ENCODE measurements at places on chromosomes 1 and 21. TPM values are rescaled to one million over a fixed set of nuclear protein-coding genes. Genes with fewer than 3 reads are reported as not detected.

Gene TNFRSF18
- total RNA-seq, result 0.27 TPM

DNA sequence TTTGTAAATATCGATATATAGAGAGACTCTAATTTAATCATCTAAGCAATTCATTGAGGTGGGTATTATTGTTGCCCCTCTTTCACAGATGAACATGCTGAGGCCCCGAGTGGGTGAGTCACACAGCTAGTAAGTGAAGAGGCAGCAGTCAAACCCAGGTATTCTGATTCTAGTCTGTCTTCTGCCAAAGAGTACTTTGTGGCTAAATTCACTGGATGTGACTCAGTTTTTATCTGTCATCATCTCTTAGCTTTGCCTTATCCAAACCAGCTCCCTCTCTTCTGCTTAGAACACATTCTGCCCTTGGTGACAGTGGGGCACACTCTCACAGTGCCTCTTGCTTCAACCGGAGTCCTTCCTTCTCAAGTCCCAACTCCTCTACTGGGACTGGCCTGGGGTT is 11.5 kb downstream of the FCRL5 start:
- H3K4me3 ChIP-seq, result no peak overlapping the region
- DNase-seq, result no peak
- H3K36me3 ChIP-seq, result no peaks in the 10 kb centered on the region
- no peak overlapping the region for H3K27ac ChIP-seq

DNA sequence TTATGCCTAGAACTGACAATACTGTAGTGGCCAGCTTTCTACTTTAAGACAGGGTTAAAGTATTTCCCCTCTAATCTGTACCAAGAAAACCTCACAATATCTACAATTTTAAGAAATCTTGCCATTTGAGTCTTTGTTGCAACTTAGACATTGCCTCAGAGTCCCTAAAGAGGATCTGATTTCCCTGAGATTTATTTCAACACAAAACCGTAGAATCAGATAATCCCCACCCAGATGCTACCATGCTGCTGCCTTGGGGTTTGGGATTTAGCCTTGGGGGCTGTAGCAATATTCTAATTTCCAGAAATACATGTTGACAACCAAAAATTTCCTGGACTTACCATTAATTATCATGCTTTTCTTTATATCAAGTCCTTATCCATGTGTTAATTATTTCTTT is 50.3 kb upstream of the DENND1B start:
- no peaks in the 10 kb centered on the region for H3K27me3 ChIP-seq
- no peak for DNase-seq
- no peaks in the 10 kb centered on the region for H3K36me3 ChIP-seq

DNA sequence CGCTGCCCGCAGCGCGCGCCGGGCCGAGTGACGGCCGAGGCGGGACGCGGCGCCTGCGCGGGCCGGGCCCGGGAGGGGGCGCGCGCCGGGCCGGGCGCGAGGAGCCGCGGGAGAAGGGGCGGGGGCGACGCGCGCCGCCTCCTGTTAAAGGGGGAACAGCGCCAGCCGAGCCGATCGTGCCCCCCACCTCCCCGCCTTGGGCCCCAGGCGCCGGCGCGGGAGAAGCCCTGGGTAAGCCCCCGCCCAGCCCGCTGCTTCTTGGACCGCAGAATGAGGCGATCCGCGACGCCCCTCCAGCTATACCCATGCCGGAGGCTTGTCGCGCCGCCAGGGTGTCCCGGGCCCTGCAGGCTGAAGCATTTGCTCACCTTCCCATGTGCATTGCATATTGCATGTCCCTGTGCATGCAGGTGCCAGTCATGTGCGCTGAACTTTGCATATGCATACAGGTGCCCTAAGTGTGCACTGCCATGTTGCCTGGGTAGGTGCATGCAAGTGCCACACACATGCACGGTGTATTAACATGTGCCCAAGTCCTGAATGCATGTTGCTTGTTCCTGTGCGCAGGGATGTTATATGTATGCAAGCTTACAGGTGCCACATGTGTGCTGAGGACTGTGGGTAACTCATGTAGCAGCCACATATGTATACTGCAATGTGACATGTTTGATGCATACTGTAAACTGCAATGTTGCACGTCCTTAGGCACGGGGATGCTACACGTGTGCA is at the start of gene ADGRB2:
Gene ADGRB2, minus strand, starts transcription at position 29 of the 729 bp plus-strand sequence. CDS start 7,119 bp downstream, outside the sequence.
- peak; percentile 89 for DNase-seq
- peak within 1 kb of the TSS; percentile 36 for H3K4me3 ChIP-seq
- H3K27ac ChIP-seq, result no peak within 1 kb of the TSS

DNA sequence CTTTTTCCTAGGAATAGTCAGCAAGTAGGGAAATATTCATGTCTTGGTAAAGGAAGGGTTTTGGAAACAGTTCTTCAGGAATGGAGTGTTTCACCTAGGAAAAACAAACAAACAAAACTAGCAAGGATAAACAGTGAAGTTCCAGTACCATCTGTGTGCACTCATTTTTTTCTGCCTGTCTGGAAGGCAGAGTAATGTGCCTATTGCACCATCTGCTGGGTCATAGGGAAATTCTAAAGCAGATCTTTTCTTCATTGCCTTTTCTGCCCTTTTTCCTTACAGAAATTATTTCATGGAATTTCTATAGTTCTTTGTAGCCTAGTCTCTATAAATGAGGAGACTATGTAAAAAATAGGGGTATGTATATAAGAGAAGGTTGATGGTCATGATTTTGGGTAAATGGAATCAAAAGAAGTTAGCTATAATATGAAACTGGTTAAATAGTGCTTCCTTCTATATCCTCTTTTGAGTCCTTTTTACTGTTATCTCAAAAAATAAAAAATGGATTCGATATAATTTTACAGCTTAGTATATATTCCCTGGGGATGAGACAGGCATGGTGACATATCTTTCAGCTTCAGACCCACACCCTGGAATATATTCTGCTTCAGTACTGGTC is 3.4 kb upstream of the HRNR start:
- H3K4me1 ChIP-seq, result no peaks in the 10 kb centered on the region
- no peaks in the 10 kb centered on the region for H3K36me3 ChIP-seq
- no peaks in the 10 kb centered on the region for H3K27me3 ChIP-seq
- DNase-seq, result no peak
- H3K27ac ChIP-seq, result no peak overlapping the region
- no peak overlapping the region for H3K4me3 ChIP-seq

GRCh38 chr21:44722731-44723130 is 11.4 kb upstream of the TSPEAR start:
- H3K27ac ChIP-seq, result no peak overlapping the region
- peaks cover 54% of the 10 kb centered on the region for H3K27me3 ChIP-seq
- H3K4me1 ChIP-seq, result no peaks in the 10 kb centered on the region
- no peaks in the 10 kb centered on the region for H3K36me3 ChIP-seq

- no peak for DNase-seq
- H3K4me3 ChIP-seq, result no peak overlapping the region
- H3K4me1 ChIP-seq, result peaks cover 4% of the 10 kb centered on the region
- H3K36me3 ChIP-seq, result no peaks in the 10 kb centered on the region
- H3K27me3 ChIP-seq, result peaks cover 66% of the 10 kb centered on the region
Observed at GRCh38 chr21:44552136-44552535, 831 bp upstream of the KRTAP10-2 start.

Gene LAMC1
- 0.60 TPM for total RNA-seq

DNA sequence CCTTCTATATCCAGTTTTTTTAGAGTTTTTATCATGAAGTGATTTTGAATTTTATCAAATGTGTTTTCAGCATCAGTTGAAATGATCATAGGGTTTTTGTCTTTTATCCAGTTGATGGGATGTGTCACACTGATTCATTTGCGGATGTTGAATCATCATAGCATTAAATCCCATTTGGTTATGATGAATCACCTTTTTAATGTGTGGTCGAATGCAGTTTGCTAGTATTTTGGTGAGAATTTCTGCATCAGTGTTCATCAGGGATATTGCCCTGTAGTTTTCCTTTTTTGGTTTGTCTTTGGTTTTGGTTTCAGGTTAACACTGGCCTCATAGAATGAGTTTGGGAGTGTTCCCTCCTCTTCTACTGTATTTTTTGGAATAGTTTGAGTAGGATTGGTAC is 80.3 kb downstream of the DIRAS3 start:
- DNase-seq, result no peak
- H3K27ac ChIP-seq, result no peak overlapping the region
- no peaks in the 10 kb centered on the region for H3K36me3 ChIP-seq
- no peak overlapping the region for H3K4me3 ChIP-seq
- no peaks in the 10 kb centered on the region for H3K4me1 ChIP-seq
- H3K27me3 ChIP-seq, result no peaks in the 10 kb centered on the region

DNA sequence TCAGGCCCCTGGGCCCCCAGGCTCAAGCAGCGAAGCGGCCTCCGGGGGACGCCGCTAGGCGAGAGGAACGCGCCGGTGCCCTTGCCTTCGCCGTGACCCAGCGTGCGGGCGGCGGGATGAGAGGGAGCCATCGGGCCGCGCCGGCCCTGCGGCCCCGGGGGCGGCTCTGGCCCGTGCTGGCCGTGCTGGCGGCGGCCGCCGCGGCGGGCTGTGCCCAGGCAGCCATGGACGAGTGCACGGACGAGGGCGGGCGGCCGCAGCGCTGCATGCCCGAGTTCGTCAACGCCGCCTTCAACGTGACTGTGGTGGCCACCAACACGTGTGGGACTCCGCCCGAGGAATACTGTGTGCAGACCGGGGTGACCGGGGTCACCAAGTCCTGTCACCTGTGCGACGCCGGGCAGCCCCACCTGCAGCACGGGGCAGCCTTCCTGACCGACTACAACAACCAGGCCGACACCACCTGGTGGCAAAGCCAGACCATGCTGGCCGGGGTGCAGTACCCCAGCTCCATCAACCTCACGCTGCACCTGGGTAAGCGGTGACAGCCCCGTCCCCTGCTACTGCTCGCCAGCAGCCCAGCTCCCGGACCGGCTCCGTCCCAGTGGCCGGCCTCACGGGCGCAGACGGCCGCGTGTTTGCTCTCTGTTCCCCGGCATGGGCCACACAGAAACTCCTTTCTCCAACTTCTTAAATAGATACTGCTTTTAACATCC is 539 bp downstream of the LAMC1 start:
- peak; percentile 20 for DNase-seq
- peak overlapping the region; percentile 23 for H3K4me3 ChIP-seq

DNA sequence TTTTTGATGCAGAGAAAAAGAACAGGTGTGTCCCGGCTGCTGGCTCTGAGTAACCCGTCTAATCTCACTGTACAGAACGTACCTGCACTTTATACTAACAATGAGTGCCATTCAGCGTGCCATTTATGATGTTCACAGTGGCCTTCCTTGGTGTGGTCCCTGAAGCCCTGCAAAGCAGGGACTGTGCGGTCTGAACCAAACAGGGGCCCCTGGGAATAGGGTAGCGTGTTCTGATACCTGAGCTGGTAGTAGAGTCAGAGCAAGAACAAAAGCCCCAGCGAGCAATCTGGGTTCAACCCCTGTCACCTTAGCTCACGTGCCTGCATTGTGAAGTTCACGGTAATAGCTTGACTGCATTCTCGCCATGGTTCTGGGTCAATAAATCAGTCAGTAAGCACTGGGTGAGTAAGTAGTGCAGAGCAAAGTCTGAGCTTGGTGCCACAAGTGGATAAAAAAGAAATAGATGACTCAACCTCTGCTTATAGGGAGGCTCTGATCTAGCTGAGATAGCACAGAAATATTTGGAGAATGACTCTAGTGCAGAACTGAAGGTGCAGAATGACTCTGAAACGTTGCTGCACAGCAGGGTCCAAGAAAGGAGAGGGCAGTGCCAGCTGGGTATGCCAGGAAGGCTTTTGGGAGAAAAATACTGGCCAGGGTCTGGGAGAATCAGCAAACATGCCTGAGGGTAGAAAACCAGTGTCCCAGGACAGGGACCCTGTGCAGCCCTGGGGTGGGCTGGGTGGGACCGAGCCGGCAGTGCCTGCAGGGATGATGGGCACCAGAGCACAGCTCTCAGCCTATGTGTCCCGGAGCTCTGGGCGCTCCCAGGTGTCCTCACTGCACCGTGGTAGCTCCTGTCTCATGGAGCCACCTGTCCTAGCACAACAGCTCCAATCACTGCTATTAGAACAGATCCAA is 125.9 kb downstream of the RHOU start:
- H3K4me3 ChIP-seq, result no peak overlapping the region
- H3K36me3 ChIP-seq, result no peaks in the 10 kb centered on the region

- H3K27ac ChIP-seq, result peak overlapping the region; percentile 60
- no peaks in the 10 kb centered on the region for H3K27me3 ChIP-seq
- no peaks in the 10 kb centered on the region for H3K36me3 ChIP-seq
- DNase-seq, result peak; percentile 71
Observed at GRCh38 chr1:91804546-91805023, 81.4 kb downstream of the TGFBR3 start.

Gene MXRA8
- 9.1 TPM for total RNA-seq

Gene ATAD3C
- total RNA-seq, result 0.60 TPM

- H3K27ac ChIP-seq, result no peak overlapping the region
- DNase-seq, result no peak
- peaks cover 43% of the 10 kb centered on the region for H3K4me1 ChIP-seq
- H3K36me3 ChIP-seq, result no peaks in the 10 kb centered on the region
- peaks cover 30% of the 10 kb centered on the region for H3K27me3 ChIP-seq
Observed at GRCh38 chr1:6129313-6129712, 50.8 kb downstream of the CHD5 start.

GRCh38 chr1:89429062-89429461 is 65.2 kb downstream of the GBP6 start:
- H3K27ac ChIP-seq, result no peak overlapping the region
- no peaks in the 10 kb centered on the region for H3K4me1 ChIP-seq
- no peaks in the 10 kb centered on the region for H3K27me3 ChIP-seq
- no peak overlapping the region for H3K4me3 ChIP-seq

GRCh38 chr1:192980856-192981255 is 78.3 kb downstream of the UCHL5 start:
- H3K27me3 ChIP-seq, result no peaks in the 10 kb centered on the region
- no peak overlapping the region for H3K4me3 ChIP-seq
- DNase-seq, result no peak
- no peaks in the 10 kb centered on the region for H3K36me3 ChIP-seq
- no peaks in the 10 kb centered on the region for H3K4me1 ChIP-seq

- no peaks in the 10 kb centered on the region for H3K4me1 ChIP-seq
- H3K27ac ChIP-seq, result no peak overlapping the region
- peaks cover 29% of the 10 kb centered on the region for H3K27me3 ChIP-seq
Observed at GRCh38 chr1:41773144-41773591, 145.6 kb downstream of the HIVEP3 start.

DNA sequence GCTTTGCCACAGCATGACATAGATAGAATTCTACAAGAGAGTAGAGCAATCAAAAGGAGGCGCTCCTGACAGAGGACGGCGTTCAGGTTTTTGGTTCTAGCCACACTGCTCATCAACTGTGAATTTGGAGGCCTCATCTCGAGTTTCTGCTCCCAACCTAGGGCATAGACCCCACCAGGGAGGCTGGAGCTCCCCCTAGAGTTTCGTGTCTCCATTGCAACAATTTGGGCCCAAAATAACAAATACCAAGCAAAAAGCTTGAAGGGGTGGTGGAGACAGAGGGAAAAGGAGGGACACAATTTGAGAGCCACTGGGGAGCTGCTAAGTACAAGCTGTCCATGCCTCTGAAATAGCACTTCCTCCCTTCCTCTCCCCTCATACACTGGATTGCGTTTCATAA is 297.0 kb downstream of the GPATCH2 start:
- H3K4me3 ChIP-seq, result no peak overlapping the region
- H3K4me1 ChIP-seq, result no peaks in the 10 kb centered on the region
- H3K27ac ChIP-seq, result no peak overlapping the region
- DNase-seq, result peak; percentile 4
- no peaks in the 10 kb centered on the region for H3K36me3 ChIP-seq

Measured in K562 (cell line).